ENCODE measurements at places on chromosomes 2 and 18. TPM values are rescaled to one million over a fixed set of nuclear protein-coding genes. Genes with fewer than 3 reads are reported as not detected.

DNA sequence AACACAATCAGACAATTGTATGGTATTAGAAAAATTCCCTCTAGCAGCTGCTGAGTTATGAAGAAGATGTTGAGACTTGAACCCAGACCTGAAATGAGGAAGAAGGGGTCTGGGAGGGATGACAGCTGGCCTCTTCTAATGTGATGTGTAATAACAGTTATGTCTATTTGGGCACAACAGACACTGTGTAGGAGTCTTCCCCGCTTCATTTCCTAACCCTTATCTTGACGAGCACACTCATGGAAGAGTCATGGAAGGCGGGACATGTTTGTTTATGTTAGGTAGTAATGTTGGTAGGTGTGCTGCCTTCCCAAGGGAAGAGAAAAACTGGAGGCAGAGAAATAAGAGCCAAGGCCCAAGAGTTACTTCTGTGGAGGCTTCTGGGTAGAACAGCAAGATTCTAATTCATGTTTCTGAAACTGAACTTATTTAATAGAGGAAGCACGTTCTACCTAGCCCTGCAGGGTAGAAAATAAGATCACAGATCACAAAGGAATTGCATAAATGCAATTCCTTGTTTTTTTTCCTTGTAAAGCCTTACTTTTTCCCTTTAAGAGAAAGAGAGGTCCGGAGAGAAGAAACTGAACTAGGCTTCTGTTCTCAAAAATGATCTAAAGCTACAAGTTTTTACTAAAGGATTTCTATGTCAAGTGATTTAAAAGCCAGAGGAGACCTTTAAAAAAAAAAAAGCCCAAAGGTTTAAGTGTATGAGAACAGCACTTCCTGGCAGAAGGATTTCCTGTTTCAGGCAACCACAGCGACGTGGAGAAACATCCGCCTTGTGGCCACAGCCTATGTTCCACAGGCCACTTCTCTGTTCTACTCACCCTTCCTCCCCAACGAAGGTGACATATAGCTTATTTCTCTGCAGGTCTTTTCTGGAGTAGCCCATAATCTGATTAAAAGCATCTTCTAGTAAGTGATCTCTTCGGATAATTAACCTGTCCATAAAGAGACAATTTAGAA, 68.5 kb upstream of the STK17B start:
- DNase-seq, result no peak

DNA sequence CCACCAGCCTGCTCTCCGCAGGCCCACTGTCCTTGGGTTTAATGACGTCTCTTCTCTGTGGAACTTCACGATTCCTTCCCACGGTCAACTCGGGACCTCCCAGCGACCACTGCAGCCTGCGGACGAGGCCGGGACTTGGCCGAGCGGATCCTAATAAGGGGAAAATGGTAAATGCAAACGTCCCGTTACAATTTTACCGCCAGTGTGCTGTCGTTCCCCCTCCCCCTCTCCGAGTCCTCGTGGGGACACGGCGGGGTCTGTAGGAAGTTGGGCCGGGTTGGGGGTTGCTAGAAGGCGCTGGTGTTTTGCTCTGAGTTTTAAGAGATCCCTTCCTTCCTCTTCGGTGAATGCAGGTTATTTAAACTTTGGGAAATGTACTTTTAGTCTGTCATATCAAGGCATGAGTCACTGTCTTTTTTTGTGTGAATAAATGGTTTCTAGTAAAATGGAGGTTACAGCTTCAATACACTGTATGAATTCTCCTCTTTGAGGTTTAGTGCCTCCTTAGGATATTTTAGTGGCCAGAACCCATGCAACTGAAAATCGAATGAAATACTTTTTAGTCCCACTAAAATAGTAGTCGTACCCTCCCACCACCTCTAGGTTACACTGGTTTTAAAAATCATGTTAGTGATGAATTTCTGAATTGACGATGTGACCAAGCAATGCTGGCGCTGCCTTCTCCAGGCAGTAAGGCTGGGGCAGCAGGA, 2.3 kb downstream of the HOXD11 start:
- no peak for DNase-seq

GRCh38 chr2:119377993-119378345, 11.2 kb downstream of the DBI start:
- no peak for DNase-seq

GRCh38 chr2:12774395-12774727, 57.6 kb downstream of the TRIB2 start:
- DNase-seq, result no peak

DNA sequence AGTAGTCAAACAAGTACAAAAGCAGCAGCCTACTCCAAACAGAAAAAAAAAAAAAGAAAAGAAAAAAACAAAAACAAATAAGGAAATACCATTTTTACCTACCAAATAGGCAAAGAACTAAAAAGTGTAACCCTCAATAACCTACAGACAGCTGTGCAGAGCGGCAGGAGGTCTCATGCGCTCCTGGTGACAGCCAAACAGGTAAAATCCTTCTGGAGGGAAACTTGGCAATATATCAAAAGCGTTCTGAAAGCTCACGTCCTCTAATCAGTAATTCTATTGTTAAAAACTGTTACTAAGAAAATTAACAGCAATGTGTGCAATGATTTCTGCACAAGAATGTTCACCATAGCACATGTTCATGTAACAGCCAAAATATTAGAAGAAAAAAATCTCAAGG, 105.6 kb downstream of the AFF3 start:
- no peak for DNase-seq

DNA sequence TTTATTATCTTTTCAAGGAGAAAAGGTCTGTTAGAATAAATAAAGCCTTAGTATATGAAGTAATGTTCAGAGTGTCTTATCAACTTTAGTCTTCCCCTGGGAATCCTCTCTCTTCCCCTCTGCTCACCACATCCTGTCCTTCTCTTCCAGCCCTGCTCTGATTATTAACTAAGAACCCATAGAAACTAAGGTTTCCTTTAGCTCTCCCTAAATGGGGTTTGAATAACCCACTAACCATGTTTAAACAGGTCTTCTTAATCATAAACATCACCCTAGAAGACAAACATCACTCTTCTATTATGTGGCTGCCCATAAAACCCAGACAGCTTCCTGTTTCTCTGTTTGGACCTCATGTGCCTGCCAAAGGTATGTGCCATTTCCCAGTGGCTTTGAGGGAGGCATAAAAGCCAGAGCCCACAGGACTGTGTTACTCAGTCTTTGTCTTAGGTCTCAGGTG, 50.1 kb downstream of the SLC14A1 start:
- DNase-seq, result no peak

DNA sequence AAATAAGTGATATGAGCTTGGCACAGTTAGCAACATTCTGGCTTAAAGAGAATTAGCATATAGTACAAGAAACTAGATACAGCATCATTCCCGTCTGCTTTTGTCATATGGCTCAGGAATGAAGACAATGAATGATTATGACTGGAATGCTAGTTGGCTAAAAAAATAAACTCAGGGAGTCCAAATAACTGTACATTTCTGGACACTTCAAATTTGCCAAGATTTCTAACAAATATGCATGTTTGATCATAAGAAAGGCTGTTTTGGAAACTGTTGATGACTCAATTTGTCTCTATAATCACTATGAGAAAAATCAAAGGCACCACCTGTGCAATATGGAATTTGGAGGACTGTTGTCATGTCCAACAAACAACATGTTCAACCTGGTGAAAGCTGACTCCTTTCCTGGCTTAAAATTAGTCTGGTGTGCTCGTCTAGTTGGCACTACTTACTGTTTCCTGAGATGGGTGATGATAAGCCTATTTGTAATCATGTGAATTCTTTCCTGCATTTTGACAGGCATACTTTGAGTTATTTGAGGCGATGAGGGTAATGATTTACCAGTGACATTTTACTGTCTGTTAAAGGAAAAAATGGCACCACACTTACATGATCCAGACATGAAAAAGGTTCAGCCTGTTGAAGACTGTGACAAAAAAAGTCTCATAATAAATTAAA, 133.9 kb upstream of the CDH20 start:
- no peak for DNase-seq

DNA sequence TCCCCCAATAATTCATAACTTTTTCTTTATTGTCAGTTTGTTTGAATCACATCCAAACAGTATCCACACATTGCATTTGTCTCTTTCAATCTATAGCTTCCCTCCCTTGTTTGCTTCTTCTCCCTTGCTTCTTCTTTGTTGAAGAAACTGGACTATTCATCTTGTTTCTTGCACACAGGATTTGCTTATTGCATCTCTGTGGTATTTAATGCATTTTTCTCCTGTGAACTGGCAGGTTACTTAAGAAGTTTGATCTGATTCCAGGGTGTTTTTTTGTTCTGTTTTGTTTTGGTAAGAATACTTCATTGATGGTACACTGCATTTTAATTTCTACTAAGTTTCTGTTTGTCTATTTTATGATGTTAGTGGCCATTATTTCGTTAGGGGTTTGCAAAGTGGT, 166.8 kb downstream of the CAMKMT start:
- peak; percentile 23 for DNase-seq

- DNase-seq, result peak; percentile 43
These were observed 84.6 kb downstream of the DNMT3A start for GRCh38 chr2:25257032-25257552.

DNA sequence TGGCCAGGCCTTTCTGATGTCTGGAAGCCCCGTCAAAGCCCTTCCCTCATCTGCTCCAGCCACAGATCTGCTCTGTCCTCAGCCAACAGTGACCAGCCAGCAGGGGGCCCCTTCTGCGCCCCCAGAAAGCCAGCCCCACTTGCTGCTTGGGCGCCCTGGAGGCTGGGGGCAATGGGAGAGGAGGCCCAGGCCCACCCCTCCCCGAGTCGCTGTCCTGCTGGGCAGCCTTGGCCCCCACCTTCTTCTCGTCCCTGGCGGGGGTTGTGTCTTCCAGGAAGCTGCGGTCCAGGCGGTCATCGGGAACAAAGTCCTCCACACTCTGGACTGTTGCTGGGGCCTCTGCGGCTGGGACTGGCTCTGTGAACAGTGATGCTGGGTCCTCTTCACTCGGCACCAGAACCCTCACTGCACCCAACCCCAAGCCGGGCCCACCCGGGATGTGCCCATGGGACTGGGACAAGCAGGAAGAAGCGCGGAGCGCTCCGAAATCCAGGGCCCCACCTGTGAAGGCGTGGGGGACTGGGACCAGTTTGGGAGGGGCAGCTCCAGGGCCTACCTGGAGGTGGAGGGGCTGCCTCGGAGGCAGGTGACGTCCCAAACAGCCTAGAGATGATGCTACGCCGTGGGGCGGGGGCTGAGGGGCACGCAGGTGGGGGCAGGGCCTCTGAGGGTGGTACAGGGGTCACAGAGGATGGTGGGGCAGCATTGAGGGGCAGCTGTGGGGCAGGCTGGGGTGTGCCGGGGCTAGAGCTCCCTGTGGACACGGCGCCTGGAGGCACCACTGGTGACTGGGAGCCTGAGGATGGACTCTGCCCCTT, 257.6 kb downstream of the ANKRD30B start:
- no peak for DNase-seq

GRCh38 chr18:741931-742512, 29.6 kb upstream of the ENOSF1 start:
- DNase-seq, result peak; percentile 15

- no peak for DNase-seq
These were observed 403.0 kb upstream of the ID2 start for GRCh38 chr2:8278709-8279354.

- DNase-seq, result no peak
These were observed 41.5 kb downstream of the MARCHF7 start for GRCh38 chr2:159753797-159754196.

DNA sequence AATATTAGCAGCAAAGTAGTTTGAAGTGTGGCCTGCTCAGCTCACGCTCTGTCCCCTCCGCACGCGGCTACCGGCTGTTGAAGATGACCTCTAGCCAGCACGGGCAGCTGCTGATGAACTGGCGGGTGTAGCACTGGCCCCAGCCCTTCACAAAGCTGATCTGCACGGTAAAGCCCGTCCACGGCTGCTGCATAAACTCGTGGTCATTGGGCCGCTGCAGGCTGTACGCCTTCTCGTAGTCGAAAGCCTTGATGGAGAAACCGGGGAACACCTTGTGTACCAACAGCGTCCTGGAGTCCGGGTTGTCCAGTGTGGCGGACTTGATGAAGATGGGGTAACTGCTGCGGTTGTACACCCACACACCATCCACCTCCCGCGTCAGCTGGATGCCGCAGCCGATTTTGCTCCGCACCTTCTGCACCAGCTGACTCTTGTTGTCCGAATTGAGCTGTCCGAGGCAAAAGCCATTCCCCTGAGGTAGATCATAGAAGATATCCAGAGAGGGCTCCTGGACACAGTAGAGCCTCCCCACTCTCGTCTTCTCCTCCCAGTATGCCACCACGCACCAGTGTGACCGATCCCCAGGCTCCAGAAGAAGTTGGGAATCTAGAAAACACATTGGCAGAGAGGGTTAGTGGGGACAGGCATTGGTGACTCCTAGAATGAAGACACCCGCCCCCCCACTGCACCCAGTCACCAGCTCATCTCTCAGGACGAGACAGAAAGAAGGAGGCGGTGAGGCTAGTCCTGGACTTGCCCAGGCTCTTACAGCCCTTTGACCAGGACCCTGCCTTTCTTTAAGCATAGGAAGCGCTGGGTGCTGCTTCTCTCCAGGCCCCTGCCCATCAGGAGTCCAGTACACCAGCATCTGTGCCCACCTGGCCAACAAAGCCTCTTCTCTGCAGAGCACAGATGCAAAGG, 29.2 kb downstream of the SMAD7 start:
- no peak for DNase-seq

DNA sequence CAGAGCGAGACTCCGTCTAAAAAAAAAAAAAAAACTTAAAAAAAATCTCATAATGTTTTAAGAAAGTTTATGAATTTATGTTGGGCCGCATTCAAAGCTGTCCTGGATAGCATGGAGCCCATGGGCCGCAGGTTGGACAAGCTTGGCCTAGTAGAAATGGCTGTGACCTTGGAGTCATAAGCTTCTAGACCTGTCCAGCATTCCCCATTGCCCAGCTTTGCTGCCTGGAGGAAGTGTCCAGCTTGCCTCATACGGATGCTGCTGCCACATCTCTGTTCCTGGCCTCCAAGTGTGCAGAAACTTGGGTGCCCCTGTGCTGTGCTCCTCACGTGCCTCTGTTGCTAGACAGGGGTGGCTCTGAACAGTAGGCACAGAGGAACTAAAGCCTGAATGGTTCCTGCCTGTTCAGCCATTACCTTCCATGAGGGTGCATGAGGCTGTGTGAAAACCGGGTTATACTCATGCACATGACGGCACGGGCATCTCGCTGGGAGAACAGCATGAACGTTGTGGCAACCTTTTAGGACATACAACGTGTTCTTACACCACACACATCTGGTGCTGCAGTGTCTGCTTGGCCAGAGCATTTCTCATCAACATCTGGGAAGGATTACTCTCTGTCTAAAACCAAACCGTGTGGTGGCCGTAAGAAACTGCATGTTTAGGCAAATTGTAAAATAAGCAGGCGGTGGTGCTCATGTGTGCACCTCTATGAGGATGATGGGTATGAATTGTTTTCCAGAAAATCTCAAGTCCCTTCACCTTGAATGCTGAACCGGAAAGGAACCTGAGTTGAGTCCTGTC, 38.2 kb downstream of the FHOD3 start:
- DNase-seq, result no peak

Gene CYP1B1
- polyA plus RNA-seq, result 7.8 TPM

Gene CD302
- 12.3 TPM for polyA plus RNA-seq

Gene ORC4
- polyA plus RNA-seq, result 49.7 TPM

Gene PDE11A
- 0.24 TPM for polyA plus RNA-seq

Gene GKN1
- polyA plus RNA-seq, result not detected

Gene GCC2
- polyA plus RNA-seq, result 13.2 TPM

Gene NDUFS1
- polyA plus RNA-seq, result 129 TPM

Gene UGT1A1
- not detected for polyA plus RNA-seq

Gene CCDC141
- polyA plus RNA-seq, result not detected

Gene EPB41L5
- polyA plus RNA-seq, result 14.8 TPM

All from AG04450 (cell line).